ENCODE measurements at places on chromosomes 1 and 21. TPM values are rescaled to one million over a fixed set of nuclear protein-coding genes. Genes with fewer than 3 reads are reported as not detected.

DNA sequence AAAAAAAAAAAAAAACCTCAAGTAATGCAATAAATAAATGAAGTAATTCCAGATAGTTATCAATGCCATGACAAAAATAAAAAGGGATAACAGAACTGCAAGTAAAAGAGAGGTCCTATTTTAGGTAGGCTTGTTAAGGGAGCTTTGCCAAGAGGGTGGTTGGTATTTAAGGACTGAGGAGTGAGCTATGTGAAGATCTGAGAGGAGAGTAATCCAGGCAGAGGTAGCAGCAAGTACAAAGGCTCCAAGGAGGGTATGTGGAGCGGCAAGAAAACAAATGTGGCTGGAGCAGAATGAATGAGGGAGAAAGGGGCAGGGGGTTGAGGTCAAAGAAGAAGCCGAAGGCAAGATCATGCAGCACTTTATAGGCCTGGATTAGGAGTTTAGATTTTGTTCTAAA lies 59.9 kb upstream of the CDC42BPA start:
- DNase-seq = no peak

GRCh38 chr1:223842784-223843183 lies 3.0 kb downstream of the TP53BP2 start:
- no peak for DNase-seq

Gene KCNA3
- total RNA-seq = 3.9 TPM

- no peak for DNase-seq
Observed at GRCh38 chr1:109399326-109399957, 1.7 kb upstream of the SORT1 start.

Gene C1orf210
- total RNA-seq = not detected

DNA sequence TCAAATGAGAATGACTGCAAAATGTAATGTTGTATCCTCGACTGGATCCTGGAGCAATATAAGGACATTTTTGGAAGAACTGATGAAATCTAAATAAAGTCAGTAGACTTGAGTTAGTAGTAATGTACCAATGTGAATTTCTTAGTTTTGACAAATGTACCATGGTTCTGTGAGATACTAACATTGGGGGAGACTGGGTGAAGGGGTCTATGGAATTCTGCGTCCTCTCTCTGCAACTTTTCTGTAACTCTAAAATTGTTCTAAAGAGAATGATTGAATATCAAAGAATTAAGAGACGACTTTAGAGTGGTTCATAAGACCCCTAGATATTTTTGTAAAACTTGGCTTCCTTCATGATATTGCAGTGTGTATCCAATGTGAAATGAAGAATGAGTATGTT lies 59.2 kb upstream of the KAZN start:
- DNase-seq = no peak

GRCh38 chr21:25556091-25556490 lies 51.2 kb downstream of the MRPL39 start:
- no peak for DNase-seq

Gene MIA3
- 72.9 TPM for total RNA-seq

DNA sequence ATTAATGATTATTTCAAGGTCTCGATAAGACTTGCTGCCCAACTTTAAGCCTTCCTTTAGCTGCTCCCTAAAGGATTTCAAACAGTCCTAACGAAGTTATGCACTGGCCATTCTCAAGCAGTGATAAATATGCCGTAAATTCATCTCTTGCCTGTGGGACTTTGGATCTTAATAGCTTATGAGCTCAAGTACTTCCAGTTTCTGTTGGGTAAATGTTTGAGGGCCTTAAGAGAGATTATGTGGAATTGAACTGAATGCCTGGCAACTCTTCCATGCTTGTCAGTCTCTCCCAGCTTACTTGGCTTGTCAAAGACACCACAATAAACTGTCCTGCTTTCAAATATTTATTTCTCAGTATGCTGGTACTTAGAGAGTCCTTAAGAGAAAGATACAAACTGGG lies 3.5 kb upstream of the OR10J4 start:
- DNase-seq = no peak

Gene TMEM269
- 0.27 TPM for total RNA-seq

Gene S100A12
- total RNA-seq = not detected

- no peak for DNase-seq
Observed at GRCh38 chr1:10629816-10630571, 155.2 kb downstream of the PEX14 start.

DNA sequence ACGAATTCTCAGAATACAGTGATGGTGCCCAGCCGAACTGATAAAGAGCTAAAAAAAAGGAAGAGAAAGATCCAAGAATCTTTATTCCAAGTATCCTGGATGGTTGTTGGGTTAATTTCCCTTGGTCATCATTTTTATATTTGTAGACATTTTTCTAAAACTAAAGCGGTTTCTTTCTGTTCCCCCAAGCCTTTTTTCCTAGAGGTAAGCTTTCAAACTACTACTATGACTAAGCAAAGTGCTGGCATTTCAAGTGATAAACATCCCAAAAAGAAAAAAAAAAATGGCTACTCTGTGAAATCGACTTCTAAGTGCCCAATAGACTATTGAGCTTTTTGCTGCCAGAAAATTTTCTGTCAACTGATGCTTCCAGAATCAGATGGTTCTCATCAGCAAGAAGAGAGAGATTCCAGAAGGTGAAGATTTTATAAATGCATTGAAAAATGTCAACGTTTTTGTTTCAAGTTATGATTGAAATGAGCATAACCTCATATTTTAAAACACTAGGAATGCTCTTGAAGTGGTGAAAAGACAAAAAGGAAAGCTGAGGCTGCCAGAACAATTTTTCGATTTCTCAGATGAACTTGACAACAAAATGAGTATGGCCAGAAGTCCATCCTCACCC lies 96.1 kb upstream of the ZC3H11B start:
- no peak for DNase-seq

GRCh38 chr1:232596666-232597303 lies 33.1 kb downstream of the SIPA1L2 start:
- DNase-seq = no peak

DNA sequence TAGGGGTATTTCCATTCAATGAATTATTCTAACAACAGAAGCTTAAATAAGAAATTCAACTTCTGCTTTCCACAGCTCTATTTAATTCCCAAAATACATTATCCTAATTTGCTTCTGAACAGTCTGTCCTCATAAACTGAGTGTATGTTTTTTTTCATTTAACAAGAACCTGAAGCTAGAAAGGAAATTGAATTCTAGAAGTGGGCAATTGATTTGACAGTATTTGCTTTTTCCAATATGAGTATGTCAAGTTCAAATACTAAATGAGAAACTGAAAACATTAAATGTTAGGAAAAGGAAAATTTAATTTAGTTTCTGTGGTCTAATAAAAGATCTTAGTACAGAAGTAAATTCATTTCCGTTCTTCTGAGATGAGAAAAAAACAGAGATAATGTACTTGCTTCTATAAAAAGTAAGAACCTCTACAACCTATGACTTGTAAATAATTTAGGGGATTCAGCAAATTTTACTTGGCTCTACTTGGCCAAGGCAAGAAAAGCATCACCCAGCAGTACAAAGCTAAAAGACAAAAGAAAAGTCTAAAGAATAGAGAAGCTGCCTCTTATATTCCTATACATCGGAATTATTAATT lies 31.1 kb downstream of the RAB3GAP2 start:
- no peak for DNase-seq

Gene APOBEC4
- not detected for total RNA-seq

DNA sequence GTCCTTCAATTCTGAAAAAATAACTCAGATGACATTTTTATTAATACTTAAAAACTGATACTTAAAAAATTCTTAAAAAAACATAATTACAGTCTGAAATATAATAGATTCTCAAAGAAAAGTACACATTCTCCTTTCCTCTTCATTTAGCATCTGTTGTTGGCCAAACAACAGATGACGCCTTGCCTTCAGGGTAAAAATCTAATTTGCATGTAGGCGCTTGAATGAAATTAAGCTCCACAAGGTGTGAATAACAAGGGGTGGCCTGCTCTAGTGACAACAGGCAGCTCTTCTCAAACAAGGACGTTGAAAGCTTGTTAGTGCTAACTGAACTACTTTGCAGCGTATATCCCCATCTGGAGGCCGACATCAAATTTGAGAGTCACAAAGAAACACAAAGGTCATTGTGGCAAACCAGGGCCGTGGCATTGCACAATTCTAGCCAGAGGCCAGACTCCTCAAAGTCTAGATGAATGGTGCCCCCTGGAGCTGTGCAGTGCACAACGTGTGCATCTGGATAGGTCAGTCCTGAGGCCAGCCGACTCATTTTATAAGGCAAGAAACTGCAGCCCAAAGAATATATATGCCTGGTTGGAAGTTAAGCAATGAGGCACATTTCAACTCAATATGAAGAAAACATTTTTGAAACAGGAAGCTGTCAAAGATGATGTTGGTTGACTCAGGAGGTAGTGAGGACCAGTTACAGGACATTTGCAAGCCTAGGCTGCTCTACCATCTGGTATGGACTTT lies 459.2 kb upstream of the RUNX1 start:
- peak; percentile 30 for DNase-seq

GRCh38 chr1:163766257-163766918 lies 444.6 kb downstream of the NUF2 start:
- no peak for DNase-seq

Gene KCNE2
- not detected for total RNA-seq

- no peak for DNase-seq
Observed at GRCh38 chr21:27346041-27346448, 379.2 kb upstream of the ADAMTS5 start.

DNA sequence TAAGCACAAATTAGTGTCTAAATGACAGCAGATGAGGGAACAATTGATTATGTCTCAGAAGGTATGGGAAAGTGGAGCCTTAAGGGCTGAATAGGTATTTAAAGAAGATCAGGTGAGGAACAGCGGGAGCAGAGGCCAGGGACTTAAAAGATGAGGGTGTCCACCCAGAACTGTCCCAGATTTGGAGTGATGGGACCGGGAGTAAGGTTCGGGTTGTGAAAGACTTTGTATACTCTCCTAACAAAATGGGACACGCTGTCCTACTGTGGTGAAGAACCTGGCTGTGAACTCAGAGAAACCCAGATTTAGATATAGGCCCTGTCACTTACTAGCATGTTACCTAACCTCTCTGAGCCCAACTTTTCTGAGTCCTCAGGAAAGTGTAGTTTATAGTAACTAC lies 140.6 kb downstream of the C1orf21 start:
- DNase-seq = no peak

Gene PTPN7
- total RNA-seq = 4.3 TPM

GRCh38 chr1:234979296-234980279 lies 149.0 kb downstream of the TOMM20 start:
- DNase-seq = no peak

- no peak for DNase-seq
Observed at GRCh38 chr1:157201767-157202166, 63.6 kb upstream of the ETV3 start.

Gene CRYAA
- not detected for total RNA-seq
